Right ventricle myocardium superior (tissue), 1 donor: ENCODE measurements at places on chromosomes 11 and 22. TPM values are rescaled to one million over a fixed set of nuclear protein-coding genes. Genes with fewer than 3 reads are reported as not detected.

DNA sequence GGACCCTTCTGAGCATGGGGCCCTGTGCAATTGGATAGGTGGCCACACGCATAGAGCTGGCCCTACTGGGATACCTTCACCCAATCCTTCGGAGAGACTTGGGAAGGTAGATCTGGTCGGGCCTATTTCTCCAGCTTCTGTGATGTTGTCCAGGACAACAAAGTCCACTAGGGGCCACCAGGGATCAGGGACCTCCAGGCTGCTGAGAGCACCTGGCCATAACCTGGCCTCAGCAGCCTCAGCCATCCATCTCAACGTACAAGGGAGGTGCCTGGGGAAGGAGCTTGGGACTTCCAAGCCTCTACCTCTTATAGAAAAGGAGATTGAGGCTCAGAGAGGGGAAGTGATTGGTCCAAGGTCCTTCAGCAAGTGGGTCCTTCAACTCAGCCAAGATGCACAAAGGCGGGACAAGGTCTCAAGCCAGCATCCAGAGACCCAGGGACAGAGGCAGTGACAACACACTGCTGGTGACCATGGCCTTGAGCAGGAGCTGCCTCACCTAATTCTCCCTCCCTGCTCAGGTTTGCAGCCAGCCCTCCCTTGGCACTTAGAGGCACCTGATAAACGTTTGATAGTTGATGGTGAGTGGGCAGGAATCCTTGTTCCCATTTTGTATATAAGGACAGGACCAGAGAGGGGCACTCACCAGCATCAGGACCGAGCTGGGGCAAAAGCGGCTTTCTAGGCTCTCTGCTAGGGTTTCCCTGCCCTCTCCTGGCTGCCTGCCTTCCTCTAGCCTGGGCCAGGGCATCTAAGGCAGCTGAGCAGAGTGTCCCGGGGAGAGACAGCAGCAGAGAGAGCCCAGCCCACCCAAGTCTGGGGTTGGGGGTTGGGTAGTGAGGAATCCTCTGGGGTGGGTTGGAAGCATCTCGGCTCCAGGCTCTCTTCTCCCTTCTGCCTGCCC, 4.5 kb downstream of the RAC2 start:
- DNase-seq: no peak

The CBX7 gene
- 69.9 TPM for total RNA-seq

DNA sequence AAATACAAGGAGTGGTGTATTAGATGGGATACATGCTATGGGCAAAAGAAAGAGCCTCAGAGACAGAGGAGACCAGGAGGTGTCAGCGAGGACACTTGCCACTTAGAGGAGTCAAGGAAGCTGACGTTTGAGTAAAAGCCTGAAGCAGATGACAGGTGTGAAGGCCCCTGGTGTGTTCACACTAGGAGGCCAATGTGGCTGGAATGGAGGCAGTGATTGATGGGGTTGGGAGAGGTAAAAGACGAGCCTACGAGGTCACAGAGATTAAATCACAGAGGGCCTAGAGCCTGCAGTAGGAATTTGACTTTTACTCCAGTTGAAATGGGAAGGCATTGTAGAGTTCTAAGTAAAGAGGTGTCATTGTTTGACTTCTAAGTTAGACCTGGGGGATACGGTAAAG, 12.0 kb upstream of the GDPD5 start:
- no peak for DNase-seq

DNA sequence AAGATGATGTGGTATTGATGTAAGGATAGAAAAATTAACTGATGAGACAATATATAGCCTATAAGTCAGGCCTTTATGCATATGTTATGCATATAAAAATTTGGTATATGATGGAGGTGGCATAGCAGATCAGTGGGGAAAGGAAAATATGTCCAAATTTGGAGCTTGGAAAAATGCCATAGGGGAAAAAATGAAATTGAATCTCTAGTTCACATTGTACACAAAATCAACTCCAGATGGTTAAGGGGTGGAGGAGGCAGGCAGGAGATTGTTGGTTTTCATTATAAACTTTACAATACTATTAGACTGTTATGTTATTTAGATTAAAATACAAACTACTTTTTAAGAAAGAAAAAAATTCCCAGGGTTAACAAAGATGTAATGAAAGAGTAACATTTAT, 15.1 kb upstream of the CD3E start:
- DNase-seq: no peak

- DNase-seq: no peak
Observed at GRCh38 chr11:37442576-37442975, 844.5 kb upstream of the RAG2 start.

The PRR5L gene
- total RNA-seq: 1.5 TPM

DNA sequence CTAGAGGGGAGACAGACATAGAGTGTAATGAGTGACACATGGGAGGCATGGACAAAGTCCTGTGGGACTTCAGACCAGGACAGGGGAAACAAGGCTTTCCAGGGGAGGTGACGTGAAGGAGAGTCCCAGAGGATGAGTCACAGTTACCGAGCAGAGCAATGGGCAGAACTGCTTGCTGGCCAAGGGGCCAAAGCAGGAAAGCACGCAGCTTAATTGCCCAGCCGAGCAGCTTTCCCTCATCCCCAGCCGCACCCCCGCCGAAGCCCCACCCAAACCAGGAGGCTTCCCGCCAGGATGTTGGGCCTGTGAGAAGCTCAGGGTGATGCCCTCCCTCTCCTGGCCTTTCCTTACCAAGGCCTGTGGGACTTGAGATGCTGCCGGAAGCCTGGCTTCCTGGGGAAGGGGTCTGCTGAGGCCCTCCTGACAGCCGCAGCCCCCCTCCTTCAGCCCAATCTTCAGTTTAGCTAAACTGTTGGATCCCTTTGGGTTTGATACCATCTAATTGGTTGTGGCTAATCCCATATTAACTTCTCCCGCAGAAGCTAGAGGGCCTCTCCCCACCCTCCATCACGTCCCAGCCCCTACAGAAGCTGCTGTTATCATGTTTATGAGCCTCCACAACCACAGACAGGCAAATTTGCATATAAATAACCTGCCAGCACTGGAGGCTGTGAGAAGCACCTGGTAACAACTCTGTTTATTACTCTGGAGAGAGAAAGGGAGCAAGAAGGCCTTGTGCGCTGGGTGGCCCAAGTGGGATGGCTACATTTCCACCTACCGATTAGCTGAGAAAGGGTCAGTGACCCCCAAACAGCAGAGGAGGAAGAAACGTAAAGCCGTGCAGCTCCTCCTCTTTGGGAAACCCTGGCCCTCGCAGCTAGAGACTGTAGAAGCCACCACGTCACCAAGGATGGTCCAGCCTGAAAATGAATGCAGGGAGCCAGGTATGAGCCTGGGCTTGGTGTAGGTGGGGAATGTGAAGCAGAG, 80.0 kb downstream of the TRIM29 start:
- DNase-seq: no peak

DNA sequence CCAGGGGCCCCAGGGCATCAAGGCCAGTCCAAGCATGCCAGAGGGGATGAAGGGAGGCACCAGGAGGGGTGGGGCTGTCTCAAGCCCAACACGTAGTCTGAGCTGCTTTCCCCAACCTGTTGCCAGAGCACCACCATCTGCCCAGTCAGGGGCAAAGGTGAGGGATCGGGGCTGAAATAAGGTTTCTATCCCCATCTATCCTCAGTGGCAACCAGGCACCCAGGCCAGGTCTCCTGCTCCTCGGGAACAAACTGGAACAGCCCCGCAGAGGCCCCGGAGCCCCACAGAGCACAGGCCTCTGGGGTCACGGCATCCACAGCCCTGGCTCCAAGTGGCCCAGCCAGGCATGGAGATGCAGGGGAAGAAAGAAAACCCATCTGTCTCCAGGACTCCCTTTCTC, 19.3 kb downstream of the STARD10 start:
- peak; percentile 29 for DNase-seq

- no peak for DNase-seq
Observed at GRCh38 chr11:78418584-78419211, 1.1 kb upstream of the GAB2 start.

The TBX1 gene
- 3.2 TPM for total RNA-seq

- DNase-seq: no peak
Observed at GRCh38 chr11:99979042-99979441, 708.0 kb upstream of the ARHGAP42 start.

The XKR3 gene
- total RNA-seq: not detected

The GRAMD4 gene
- total RNA-seq: 80.7 TPM

The TMEM45B gene
- total RNA-seq: not detected

The RIMBP3B gene
- not detected for total RNA-seq

- DNase-seq: peak; percentile 70
Observed at GRCh38 chr11:71500601-71501021, 26.5 kb upstream of the KRTAP5-7 start.

DNA sequence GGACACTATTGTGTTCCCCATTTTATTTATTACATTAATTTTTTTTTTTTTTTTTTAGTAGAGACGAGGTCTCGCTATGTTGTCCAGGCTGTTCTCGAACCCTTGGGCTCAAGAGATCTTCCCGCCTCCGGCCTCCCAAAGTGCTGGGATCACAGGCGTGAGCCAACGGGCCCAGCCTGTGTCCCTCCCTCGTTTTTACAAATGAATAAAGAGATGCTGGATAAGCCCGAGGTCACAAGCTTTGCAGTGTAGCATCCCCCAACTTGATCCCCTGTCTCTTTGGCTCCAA, 297 bp upstream of the MTFP1 start:
- no peak for DNase-seq

- no peak for DNase-seq
Observed at GRCh38 chr11:26928582-26928981, 65.3 kb upstream of the FIBIN start.

The TRIM6 gene
- total RNA-seq: 0.91 TPM

GRCh38 chr11:17512101-17512500, 32.1 kb downstream of the USH1C start:
- DNase-seq: peak; percentile 12

DNA sequence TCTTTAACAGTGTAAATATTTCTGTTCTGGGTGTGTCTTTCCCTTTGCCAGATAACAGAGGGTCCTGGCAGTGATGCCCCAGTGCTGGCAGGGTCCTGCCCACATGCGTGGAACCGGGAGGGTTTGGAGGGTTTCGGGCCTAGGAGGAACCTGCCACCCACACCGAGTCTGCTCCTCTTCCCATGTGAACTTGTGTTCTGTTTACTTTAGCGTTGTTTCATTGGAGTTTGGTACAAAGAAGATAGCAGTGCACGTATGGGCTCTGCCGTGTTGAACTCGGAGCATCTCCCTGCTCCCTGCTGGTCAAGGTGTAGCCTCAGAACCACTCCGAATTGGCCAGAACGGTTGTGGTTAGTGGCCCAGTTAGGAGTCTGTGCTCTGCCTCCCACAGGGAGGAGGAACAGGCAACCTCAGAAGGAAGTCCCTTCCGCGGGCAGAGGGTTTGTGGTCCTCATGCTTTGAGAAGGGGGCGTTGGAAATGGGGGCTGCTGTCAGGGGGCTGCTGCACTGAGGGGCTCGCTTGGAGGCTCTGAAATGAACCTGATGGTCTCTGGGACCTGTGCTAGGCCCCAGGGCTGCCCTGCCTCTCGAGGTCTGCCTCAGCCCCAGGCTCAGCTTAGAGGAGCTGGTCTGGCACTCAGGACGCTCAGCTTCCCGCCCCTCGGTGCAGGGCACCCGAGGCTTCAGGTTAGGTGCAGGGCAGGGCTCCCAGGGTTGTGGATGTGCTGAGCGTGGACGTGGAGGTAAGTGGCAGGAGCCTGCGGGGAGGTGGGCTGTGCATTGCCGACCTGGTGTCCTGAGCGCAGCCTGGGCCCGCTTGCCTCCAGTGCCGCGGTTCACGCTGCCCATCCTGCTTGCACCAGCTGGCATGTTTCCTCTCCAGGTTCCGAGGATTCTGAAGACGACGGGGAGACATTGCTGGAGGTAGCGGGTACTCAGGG, 10.4 kb downstream of the PHRF1 start:
- no peak for DNase-seq

The TANGO2 gene
- 62.3 TPM for total RNA-seq

The IL17REL gene
- not detected for total RNA-seq

DNA sequence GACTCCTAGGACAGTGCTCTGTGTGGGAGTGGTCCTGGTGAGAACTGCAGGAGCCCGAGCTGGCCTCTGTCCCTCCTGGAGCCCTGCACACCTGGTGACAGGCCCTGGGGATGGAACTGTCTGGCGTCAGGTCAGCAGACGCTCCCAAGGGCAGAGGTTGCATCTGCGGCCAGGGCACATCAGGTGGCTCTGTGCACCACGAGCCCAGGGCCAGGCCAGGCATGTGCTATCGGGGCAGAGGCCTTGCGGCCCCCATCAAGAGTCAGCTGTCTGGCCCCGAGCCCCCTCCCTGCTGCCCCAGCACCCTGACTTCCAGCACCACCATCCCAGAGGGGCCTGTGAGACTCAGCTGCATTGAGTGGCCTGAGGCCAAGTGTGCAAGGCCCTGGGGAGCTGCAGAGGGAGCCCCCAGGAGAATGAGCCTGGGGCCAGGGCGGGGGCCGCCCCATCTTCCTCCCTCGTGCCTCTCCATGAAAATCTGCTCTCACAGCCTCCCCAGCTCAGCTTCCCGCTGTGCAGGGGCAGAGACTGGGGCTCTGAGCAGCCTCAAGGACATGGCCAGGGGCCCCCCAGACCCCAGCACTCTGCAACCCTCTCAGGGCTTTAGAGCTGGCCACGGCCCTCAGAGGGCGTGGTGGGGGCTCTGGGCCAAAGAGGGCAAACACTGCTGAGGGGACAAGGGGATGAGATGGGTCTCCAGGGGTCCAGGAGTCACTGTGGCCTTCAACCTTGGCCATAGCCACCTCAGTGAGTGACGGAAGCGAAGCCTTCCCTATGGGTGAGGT, 56.4 kb downstream of the RTL6 start:
- no peak for DNase-seq

- DNase-seq: peak; percentile 71
Observed at GRCh38 chr11:114259124-114259526, 37.1 kb upstream of the NNMT start.

The TRPM5 gene
- not detected for total RNA-seq

DNA sequence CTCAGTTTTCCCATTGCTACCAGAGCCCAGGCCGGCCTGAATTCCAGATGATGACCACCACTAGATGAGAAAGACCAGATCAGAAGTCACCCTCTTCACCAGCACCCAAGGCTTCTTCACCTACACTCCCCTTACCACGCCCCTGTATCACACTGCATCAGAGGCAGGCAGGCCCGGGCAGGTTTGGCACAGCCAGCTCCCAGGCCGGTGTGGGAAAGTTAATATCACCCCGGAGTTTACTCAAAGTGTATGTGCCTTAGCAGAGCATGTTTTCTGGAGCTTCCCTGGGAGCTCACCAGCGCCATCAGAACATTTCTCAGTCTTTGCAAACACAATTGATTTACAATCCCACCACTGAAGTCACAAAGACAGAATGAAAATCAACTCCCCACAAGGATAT, 47.5 kb upstream of the POU2AF1 start:
- DNase-seq: no peak

DNA sequence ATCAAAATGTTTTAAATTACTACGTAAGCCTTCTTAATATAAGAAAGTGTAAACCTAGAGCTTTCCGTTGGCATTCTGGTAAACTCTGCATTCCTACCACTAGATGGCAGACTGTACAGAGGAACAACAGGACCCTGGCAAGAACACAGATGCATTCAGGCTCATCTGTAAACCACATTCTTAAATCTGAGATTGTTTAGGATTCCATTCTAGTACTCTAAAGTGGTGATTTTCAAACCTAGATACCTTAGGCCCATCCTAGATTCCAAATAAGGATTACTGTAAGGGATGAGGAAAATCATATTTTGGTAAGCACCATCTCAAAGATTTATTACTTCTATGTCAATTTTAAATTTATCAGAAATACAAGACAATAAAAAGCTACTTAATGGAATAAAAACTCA, 26.9 kb downstream of the PICALM start:
- no peak for DNase-seq
